HTR-8/SVneo (cell line): ENCODE measurements at places on chromosomes 7 and 10.

DNA sequence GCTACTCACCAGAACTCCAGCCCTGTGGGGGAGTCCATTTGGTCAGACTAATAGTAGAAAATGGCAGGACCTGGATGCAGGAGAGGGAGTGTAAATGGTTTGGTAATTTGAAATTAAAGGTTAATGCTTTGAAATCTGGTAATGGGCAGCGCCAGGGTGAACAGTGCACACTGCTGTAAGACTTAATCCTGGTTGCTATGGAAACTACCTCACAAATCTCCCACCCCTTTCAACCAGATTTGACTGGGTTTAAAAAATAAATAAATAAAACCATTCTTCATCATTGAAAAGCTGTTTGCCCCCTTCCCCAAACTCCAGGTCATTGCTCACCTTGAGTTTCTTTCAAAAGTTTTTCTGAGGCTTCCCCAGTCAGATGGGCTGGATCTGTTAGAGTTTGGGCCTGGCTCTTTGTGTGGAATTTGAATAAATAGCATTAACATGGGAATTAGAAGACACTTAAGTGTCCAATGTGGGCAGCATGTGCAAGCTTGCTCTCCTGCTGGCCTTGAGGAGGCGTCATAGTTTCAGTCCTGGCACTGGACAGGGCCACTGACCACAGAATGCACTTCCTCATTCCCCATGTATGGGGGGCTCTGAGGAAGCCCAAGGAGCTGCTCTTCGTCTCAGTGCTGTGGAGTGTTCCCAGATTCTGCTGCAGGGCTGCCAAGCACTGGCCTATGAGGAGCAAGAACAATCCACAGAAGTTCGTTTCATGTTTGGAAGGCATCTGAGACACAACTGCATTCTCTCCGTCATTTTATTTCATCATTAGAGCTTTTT, 90.7 kb downstream of the LRRC4 start:
- DNase-seq: no peak

DNA sequence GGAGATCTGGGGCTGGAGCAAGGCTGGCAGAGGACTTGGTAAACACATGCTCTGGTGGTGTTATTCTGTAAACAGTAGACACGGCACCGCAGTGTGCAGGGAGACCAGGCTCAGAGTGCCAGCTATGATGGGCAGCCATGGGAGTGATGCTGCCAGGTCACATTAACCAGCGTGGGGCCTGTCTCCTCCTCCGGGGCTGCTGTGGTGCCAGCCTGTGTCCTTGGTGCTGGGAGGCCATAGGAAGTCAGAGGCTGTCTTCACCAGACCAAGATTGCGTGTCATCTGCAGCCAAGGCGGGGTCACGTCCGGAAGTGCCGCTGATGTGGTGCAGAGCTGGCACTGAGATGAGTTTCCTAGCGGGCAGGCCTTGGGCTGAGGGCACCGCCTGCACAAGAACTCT, 236.0 kb downstream of the GLRX3 start:
- no peak for DNase-seq

DNA sequence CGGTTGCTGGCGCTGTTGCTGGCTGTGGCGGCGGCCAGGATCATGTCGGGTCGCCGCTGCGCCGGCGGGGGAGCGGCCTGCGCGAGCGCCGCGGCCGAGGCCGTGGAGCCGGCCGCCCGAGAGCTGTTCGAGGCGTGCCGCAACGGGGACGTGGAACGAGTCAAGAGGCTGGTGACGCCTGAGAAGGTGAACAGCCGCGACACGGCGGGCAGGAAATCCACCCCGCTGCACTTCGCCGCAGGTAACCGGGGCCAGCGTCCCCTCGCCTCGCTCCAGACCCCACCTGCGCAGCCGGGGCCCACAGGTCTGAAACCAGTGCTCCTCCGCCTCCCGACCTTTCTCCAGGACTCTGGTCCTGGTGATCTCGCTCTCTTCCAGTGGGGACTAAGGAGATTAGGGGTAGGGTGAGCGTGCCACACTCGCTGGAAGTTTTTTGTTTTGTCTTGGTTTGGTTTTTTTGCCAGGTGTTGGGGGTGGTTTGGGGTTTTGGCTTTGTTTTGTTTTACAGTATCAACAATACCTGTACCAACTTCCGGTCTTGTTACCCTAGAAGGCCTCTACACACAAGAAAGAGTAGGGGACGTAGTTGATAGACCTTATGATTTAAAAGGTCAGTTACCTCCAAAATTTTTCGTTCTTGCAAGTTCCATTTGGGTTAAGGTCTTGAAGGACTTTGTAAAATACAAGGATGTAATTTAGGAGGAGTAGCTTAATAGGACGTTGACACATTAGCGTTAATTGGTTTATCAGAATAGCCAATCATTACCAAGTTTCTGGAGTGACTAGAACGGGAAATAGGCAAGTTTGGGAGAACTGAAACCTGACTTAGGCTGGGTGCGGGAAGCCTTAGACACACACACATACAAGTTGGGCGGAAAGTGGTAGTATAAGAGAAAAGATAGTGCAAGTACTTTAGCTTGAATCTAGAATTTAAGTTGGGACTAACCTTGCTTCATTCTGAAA, 704 bp downstream of the TNKS2 start:
- DNase-seq: peak; percentile 32

DNA sequence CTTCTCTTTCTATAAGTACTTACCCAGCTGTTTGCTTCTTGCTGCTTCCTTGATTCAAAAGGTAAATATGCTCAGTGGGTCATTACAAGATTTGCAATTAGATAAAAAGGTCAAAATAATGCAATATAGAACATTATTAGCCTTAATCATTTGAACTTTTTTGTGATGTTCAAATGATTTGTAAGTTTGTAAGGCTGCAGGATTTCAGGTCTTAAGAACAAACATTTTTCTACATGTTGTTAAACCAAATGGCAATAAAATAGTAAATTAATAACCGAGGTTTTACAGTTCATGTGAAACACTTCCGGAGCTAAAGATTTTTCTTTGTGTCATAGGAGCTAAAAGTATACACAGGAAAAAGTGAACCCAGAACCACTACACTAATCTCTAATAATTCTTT, 16.2 kb upstream of the SCIN start:
- no peak for DNase-seq

GRCh38 chr10:110165239-110165638, 42.2 kb upstream of the MXI1 start:
- no peak for DNase-seq

DNA sequence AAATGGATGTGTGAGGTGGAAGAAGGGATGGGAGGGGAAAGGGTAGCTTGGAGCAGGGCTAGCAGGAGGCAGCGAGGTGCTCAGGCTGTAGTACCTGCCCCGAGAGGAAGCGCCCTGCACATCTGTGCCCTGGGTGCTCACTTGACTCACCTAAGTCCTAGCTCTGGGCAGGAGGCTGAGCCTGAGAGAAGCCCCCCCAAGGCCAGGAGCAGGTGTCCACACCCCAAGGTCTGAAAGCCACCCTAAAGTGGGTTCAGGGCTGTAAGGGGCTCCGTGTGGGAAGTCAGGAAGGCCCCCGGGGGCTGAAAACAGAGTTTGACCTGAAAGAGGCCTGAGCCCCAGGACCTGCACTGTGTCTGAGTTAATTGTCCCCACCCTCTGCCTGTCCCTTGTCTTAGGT, 95.8 kb upstream of the PODXL start:
- no peak for DNase-seq

GRCh38 chr10:79056736-79057391, 11.9 kb upstream of the ZMIZ1 start:
- DNase-seq: no peak

DNA sequence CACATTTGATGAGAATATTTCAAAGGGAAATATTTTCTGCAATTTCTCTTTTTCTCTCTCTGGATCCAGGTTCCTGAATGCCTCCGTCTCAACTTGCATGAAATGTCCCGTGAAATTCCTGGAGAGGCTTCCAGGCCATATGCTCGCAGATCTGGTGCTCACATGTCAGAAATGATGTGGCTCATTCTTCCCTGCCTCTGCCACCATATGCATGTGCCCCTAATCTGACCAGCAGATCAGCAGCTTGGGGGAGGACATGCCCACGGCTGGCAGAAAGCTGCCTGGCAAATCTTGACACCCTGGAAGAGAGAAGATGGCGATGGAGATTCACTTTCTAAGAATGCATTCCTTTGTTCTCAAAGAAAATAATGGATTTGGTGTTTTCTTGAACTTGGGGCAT, 490.7 kb downstream of the RPS24 start:
- no peak for DNase-seq

DNA sequence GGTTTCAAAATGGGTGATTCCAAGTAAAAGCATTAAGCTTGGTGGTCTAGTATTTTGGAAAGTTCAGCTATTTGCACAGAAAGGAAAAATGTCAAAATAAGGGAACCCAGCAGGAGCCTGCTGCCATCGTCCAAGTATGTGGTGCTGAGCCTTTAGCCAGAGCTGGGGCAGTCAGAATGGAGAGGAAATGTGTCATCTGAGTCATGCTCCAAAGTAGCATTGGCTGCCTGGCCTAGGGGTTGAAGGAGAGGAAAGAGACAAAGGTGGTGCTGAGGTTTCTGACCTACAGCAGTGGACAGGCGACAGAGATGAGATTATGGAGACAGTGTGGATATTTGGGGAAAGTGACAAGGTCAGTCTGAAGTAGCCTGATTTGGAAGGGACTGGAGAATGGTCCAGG, 103.9 kb downstream of the PLCE1 start:
- no peak for DNase-seq

DNA sequence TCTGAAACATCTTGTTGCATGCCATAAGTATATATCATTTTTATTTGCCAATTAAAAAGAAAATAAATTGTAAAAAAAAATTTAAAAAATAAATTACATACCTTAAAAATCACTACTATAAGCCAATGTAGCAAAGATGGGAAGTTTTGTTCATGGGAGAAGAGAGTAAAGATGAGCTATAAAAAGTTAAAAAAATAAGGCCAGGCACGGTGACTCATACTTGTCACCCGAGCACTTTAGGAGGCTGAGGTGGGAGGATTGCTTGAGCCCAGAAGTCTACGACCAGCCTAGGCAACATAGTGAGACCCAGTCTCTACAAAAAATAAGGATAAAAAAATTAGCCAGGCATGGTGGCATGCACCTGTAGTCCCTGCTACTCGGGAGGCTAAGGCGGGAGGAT, 8.4 kb upstream of the STK32C start:
- no peak for DNase-seq

- peak; percentile 19 for DNase-seq
Measured at GRCh38 chr7:11343818-11344413, 370.2 kb downstream of the PHF14 start.

DNA sequence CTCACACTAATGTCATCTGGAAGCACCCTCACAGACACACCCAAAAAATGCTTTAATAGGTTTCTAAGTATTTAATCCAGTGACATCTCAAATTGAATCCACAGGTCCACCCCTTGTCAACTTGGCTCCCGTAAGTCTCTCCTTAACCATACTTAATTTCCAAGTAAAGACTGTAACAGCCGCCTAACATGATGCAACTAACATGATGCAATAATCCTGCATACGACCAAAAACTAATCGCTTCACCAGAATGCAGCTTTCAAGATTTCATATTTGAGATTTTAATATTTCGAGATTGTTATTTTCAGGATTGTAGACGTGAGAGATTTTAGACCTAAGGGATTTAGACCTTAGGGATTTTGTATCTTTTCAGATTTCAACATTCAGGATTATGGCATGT, 3.7 kb upstream of the HDAC9 start:
- no peak for DNase-seq
